ENCODE measurements at places on chromosomes 5 and 9. TPM values are rescaled to one million over a fixed set of nuclear protein-coding genes. Genes with fewer than 3 reads are reported as not detected.

DNA sequence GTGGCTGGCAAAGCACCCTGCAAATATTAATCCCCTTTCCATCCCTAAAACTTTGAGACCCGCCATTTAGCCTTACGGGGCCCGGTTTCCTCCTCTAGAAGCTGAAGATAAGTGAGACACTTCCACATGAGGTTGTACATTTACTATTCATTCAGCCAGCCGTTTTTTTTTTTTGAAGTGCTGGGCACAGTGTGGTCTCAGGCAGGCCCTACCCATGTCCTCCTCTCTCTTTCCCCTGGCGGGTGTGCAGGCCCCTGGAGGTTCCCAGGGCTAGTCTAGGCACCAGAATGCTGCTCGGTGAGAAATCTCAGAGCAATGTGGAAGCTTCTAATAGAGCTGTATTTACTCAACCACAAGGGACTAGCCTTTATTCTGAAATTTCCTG, 107.4 kb upstream of the LARP1 start:
- DNase-seq = no peak

GRCh38 chr9:71604197-71605063, 163.9 kb downstream of the CEMIP2 start:
- peak; percentile 66 for DNase-seq

- no peak for DNase-seq
These were observed 161.5 kb upstream of the DMAC1 start for GRCh38 chr9:7961076-7961475.

DNA sequence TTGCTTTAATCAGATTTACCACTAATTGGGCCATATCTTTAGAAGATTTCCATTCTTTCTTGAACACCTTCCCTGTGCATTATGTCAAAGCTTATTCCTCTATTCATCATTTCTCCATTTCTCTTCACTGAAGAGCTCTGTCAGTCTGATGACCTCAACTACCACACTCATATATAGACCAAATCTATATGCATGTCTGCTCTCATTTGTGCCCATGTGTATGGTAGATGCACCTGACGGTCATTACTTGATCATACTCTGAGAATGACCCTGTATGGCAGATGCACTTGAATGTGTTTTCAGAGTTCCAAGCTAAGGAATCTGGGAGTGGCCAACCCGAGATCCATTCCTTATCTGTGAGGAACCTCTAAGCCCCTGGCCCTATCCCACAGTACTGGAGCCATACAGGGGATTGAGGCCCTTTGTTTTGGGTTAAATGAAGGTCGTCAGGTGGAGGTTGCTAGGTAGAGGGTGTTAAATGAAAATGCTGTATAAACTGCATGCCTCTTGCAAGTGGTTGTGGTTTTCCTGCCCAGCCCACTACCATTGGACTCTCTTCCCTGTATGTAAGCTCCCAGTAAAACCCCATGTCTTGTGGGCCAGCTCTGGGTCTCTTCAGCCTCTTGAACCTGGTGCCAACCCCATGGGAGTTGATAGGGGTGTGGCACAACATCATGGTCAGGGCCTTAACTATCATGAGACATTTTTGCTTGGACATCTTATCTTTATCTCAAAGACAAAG, 229.5 kb downstream of the KIAA0825 start:
- DNase-seq = no peak

DNA sequence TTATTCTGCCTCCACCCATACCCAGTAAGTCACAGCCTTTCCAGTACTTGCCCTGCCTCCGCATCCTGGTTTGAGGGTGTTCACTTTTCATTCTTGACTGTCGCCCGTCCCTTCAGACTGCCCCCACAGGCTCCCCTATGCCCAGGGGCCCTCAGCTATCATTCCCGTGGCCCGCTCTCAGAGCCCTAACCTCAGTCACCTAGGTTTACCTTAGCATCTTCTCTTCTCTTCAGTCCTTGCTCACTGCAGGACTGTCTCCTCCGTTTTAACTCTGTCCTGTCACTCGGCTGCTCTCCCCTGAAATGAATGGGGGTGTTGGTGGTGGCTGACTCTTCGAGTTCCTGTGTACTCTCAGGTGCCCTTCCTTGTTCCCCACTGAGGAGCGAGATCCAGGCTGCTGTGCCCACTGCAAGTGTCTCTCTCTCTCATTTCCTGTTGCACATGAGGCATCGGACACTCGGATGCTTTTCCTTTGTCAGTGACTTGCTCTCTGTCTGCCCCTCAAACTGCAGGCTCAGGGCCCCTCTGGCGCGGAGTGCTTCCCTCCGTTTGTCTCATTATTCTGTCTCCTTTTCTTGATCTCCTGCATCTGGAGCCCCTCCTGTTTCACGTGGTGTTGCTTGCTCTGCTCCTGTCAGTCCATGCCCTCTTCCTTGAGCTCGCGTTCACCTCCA, 89.8 kb downstream of the CACNA1B start:
- no peak for DNase-seq

- no peak for DNase-seq
These were observed 69.3 kb downstream of the DAPK1 start for GRCh38 chr9:87567001-87567400.

EIF4E1B gene
- total RNA-seq = not detected

SLC22A4 gene
- total RNA-seq = 2.0 TPM

CRHBP gene
- 0.63 TPM for total RNA-seq

- no peak for DNase-seq
These were observed 394.0 kb upstream of the KLF4 start for GRCh38 chr9:107883496-107884124.

DNA sequence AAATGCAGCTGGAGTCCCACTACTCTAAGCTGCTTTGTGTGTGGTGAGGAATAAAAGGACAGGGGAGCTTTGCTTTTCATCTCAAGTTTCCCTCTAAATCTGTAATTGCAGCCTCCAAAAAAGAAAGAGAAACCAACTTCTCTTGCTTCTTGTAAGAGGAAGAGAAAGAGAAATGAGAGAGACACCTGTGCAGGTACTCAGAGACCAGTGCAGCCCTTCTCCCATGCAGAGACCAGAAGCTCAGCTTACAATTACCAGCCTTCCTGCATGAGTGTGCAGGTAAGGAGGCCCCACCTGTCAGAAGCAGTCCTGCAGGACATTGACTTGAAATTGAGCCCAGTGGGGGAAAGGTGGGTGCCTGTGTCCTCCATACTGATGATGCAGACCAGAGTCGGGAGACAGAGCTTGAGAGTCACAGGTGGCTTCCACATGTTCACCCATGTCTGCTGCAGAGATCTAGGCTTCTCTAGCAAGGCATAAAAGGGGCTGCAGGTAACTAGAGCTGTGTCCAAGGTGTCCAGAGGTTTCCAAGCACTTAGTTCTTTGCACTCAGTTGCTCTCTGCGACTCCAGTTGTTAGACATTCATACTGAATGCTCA, 15.3 kb upstream of the MED10 start:
- no peak for DNase-seq

UGCG gene
- 12.7 TPM for total RNA-seq

DNA sequence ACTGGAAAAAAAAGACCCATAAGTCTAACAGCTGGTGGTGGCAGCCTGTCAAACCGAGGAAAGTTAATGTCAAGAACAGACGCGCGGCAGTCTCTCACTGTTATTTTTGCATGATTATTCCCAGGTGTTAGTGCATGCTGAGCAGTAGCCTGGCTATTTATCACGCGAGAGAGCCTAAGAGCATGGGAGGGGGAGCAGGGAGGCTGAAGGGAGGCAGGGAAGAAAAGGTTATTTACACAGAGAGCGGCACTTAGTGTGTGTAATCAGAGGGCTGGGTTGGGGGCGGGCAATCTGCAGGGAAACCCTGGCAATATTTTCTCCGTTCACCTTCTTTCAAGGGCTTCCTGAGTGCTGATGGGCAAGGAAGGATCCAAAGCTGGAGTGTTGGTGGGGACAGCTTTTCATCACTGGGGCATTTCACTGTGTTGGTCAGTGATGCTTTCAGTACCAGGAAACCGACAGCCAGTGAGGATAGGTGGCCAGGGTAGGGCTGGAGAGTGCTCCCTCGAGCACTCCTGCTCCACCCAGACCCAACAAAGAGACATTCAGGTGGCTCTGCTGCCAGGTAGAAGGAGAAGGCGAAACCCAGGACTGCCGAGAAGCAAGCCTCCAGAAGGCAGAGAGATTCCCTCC, 39.6 kb downstream of the ZNF608 start:
- DNase-seq = peak; percentile 54
